ENCODE measurements at places on chromosomes 5 and 9.

DNA sequence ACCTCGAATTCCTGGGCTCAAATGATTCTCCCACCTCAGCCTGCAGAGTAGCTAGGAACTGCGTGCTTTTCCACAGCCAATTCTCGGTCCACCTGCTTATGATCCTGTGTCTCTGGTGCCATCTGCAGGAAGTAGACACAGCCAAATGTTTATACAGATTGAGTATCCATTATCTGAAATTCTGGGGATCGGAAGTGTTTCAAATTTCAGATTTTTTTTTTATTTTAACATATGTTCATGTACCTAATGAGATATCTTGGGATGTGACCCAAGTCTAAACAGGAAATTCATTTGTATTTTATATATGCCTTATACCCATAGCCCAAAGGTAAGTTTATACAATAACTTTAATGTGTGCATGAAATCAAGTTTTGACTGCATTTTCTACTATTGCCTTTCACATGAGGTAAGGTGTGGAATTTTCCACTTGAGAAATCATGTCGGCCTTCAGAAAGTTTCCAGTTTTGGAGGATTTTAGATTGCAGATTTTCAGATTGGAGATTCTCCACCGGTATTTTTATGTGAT is 89.5 kb downstream of the ESM1 start:
- DNase-seq: peak; percentile 30

GRCh38 chr5:133406208-133406976 is 205.9 kb downstream of the FSTL4 start:
- DNase-seq: no peak

GRCh38 chr9:136392538-136393449 is 7.2 kb downstream of the SNAPC4 start:
- no peak for DNase-seq

DNA sequence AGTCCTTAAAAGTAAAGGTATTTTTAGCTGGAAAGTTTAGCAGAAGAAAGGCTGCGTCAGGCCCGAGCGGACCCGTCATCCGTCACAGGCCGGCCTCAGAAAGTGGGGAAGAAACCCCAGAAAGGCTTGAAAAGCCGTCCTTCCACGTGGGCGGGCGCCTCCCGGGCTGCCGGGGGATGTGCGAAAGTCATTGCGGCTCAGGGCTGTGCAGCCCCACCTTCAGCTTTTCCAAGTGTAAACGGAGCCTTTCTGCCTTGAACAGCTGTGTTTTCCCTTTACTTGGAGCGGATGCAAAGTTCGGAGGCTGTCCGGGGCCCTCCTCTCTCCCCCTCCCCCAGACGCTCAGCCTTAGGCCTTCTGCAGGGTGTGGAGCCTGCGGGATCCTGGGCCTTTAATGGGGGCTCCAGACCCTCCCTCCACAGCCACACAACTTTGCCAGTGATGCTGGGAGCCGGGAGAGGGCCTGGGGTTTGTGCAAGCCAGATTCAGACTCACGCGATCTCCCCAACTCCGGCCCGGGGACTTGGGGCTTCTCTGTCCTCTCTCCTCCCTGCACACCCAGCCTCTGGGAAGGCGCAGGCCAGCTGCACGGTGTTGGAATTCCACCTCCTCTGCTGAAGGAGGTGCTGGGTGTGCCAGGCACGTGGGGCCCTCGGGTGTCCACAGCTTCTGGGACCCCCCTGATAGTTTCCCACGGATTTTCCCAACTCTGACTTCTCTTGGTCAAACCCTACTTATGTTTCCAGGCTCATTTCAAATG is 95.5 kb upstream of the RAPGEF1 start:
- DNase-seq: no peak

DNA sequence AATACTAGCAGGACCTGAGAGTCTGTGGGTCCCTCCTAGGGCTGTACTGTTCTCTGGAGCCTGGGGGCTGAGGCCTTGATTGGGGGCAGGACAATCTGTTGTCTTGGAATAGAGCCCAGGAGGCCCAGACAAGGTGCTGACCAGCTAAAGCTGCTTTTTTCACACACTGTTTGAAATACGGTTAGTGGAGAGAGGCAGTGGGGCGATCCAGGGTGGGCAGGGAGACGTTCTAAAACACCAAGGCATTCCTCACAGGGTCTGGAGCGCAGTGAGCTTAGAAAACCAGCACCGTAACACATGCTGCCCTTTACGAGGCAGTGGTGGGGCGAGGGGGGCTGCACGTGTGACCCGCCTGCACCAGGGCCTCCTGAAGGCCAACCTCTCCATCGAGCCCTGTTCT is 55.1 kb downstream of the EHMT1 start:
- DNase-seq: no peak

DNA sequence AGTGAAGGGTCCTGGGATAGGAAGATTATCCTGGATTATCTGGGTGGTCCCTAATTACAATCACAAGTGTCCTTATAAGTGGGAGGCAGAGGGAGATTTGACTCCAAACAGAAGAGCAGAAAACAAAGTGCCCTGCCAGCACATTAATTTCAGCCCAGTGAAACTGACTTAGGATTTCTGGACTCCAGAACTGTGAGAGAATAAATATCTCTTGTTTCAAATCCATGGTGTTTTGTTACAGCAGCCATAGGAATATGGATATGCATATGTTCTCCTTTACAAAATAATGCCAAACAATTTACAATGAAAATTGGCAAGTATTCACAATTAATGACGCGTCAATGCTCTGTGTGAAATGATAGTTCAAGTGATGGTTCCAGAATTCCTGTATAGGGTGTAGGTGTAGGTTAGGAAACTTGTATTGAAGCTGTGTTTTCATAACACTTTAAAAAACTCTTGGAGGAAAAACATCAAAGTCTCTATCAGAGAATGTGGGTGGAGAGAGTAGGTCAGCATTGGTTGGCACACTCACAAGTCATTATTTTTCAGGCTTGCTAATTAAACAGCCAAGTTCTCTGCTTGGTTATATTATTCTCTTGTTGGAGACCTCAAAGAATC is 19.9 kb upstream of the PLPP1 start:
- no peak for DNase-seq

GRCh38 chr5:137344723-137345322 is 154.3 kb downstream of the SPOCK1 start:
- DNase-seq: peak; percentile 62

DNA sequence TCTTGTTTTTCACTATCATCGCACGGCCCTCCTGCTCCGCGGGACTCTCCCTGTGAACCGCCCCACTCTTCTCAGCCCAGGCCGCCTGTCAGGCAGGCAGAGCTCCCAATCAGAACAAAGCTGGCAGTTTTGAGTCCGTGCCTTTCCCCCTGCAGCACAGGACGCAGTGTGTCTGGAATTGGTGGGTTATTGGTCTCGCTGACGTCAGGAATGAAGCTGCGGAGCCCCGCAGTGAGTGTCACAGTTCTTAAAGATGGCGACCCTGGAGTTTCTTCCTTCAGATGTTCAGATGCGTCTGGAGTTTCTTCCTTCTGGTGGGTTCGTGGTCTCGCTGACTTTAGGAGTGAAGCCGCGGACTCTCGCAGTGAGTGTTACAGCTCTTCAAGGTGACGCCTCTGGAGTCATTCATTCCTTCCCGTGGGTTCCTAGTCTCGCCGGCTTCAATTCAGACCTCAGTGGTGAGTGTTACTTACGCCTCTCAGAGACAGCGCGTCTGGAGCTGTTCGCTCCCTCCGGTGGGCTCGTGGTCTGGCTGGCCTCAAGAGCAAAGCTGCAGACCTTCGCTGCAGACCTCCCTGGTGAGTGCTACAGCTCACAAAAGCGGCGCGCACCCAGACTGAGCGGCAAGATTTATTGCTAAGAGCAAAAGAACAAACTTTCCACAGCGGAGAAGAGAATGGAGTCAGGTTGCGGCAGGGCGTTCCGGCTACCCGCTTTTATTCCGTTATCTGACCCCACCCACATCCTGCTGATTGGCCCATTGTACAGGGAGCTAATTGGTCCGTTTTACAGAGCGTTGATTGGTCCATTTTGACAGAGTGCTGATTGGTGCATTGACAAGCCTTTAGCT is 7.4 kb downstream of the ZDHHC11B start:
- no peak for DNase-seq

DNA sequence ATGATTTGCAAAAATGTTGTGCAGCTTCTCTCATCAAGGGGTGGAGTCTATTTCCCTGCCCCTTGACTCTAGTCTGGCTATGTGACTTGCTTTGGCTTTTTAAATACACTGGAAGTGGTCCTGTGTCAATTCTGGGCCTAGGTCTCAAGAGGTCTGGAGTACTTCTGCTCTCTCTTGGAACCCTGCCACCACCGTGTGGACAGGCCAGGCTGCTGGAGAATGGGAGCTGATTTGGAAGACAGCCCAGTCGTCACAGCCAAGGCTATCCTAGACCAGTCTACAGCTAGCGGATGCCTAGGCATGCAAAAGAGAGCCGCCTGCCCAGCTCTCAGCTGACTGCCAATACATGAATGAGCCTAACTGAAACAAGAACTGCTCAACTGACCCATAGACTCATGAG is 56.7 kb upstream of the CLINT1 start:
- DNase-seq: no peak

DNA sequence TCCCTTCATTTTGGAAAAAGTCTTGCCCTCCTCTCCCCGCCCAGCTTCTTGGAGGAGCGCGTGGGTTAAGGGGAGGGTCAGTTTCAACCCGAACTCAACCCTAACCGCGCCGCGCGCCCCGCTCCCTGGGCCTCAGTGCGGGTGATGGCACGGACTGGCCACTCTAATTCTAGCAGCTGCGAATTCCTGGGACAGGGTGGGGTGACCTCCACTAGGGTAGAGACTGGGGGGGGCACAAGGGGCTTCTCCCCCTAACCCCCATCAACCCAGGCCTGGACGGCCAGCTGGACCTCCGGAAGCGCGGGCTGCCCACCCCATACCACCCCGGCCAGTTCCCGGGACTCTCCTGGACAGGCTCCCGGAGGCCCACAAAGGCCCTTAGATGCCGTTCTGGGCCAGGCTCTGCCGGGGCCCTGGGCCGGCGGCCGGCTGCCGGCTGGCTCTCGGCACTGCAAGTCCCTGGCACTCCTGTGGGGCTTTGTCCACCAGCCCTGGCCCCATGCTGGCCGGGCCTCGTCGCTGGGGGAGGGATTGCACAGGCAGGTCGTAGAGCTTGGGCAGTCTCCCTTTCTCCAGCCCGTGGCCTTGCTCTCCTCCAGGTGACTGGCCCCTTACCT is 7.2 kb upstream of the PSD2 start:
- DNase-seq: no peak

GRCh38 chr9:35014517-35014916 is 25.0 kb downstream of the DNAJB5 start:
- no peak for DNase-seq

DNA sequence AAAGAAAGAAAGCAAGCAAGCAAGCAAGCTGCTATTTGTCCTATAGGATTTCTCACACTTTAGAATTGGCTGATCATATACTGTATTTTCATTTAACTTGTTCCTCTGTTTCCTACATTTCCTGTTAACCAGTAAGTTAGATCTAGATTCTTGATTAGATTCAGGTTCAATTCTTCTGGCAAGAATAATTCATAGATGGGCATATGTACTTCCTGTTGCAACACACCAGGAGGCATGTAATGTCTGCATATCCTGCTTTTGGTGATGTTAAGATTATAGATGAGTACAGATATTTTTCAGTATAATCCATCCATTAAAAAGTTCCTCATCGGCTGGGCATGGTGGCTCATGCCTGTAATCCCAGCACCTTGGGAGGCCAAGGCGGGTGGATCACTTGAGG is 10.8 kb upstream of the KIF27 start:
- DNase-seq: no peak

- no peak for DNase-seq
Measured at GRCh38 chr5:14343376-14343775, 200.2 kb downstream of the TRIO start.

GRCh38 chr5:168914491-168914890 is 335.3 kb upstream of the PANK3 start:
- DNase-seq: no peak

DNA sequence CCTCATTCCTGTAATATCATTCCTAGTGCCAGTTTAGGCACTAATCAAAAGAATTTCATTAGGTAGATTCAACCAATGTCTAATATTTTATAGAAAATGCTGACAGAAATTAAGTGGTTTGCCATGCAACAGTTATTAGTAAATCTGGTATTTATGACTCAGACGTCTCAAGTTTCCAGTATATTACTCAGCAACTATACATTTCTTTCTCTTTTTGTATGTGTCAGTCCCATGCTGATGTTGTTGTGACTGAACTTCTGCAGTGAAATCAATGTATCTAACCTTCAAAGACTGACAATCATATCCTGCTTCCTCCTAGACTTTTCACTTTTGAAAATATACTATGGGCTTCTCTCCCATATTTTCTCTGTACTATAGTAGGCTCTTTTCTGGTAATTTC is 822.5 kb downstream of the NR2F1-AS1 start:
- no peak for DNase-seq

- DNase-seq: no peak
Measured at GRCh38 chr5:38601133-38601862, 44.9 kb upstream of the LIFR start.

GRCh38 chr5:125451622-125452021 is 705.2 kb upstream of the ZNF608 start:
- no peak for DNase-seq
